NCI-H1417 (cell line): ENCODE measurements at places on chromosomes 1 and 21.

- DNase-seq, result no peak
Measured at GRCh38 chr1:76073481-76073880, 1.1 kb upstream of the ST6GALNAC3 start.

DNA sequence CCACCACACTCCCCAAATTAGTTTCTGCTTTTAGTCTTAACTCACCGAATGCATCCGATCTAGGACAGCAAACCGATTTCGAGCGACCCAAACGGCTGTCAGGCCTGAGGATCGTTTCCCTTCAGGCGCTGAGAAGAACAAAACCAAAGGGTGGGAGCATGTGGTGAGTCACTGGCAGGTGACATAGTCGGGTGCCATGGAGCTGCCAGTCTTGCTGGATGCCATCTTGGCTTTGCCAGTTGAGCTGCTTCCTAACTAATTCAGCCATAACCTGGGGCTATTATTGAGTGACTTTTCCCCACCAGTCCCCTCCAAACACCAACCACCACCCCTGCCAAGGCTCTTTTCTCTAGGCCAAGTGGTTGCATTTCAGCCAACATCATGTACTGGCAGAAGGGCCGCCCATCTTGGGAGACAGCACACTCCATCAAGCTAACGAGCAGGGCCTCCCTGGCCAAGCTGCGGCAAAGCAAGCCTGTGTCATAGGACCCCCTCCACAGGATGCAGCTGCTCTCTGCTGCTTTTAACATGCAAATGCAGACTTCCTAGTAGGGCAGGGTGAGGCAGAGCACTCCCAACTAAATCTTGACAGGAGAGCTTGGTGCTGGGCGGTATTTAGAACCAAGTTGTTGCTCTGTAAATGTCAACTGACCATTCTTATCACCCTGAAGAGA, 22.3 kb upstream of the PEX19 start:
- no peak for DNase-seq

- peak; percentile 72 for DNase-seq
Measured at GRCh38 chr1:3403388-3404231, 50.9 kb upstream of the ARHGEF16 start.

- DNase-seq, result no peak
Measured at GRCh38 chr1:109084563-109085517, 5.7 kb upstream of the TMEM167B start.

DNA sequence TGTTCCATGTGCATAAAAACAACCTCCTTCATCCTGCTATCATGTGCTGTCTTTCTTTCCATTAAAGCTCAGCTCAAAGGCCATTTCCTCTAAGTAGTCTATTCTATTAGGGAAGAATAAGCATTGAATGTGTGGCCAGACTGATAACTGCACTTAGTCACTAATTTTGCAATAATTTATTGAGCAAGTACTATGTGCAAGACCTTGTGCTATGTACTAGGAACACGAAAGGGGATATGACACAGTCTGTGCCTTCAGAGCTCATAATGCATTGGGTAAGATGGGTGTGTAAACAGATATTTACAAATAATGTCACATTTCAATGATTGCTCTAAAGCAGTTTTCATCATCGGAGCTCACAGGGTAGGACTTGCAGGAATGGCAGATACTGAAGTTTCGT, 54.2 kb downstream of the NMNAT2 start:
- no peak for DNase-seq

DNA sequence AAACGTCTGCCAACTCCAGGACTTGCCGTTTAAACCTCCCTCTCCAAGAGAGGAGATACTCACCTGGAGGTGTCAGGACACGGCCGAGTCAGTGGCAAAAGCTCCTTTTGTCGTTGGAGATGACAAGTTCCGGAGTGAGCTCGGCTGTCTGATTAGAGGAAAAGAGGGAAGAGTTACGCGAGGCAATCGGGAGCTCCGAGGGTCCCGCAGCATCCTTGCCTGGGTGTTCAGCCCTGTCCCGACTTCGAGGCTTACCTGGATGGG, 497 bp downstream of the ID3 start:
- no peak for DNase-seq

DNA sequence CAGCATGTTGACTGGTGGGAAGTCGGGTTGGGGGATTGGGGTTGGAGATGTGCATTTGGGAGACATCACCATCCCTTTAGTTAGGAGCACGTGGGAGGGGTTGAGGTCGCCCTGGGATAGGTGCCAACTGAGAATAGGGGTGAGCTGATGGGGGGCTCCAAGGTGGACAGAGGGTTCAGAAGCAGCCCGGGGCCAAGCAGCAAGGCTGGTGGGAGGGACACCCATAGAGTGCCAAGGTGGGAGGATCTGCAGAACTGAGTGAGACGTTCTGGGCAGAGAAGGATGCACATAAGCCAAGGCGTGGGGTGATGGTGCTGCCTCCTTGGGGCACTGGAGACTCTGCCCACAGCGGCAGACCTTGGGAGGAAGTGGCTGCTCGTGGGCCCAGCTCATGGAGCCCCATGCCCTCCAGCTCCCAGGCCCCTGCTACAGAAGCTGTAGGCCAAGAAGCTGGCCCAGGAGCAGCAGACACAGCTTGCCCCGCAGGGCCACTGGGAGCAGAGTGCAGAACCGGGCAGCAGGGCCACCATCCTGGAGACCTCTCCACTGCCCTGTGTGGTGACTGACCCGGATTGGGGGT, 31.4 kb upstream of the PKP1 start:
- no peak for DNase-seq

GRCh38 chr1:225863167-225863566, 19.0 kb downstream of the TMEM63A start:
- DNase-seq, result no peak

DNA sequence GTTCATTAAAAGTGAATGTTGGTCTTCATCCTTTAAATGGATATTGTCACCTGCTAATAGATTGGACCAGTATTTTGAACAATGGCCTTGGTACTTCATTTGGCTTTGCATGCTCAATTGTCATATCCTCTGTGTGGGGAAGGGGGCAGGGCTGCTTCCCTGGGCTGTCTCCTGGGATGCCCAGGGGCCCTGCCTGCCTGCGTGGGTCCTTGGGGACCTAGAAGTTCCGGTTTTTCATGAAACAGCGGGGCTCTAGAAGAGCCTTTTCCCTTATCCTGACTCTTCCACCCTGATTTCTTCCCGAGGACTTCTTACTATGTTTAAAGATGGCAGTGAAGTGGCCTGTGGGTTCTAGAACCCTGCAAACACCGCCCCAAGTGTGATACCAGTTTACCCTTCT, 97.5 kb downstream of the DISC1 start:
- no peak for DNase-seq

DNA sequence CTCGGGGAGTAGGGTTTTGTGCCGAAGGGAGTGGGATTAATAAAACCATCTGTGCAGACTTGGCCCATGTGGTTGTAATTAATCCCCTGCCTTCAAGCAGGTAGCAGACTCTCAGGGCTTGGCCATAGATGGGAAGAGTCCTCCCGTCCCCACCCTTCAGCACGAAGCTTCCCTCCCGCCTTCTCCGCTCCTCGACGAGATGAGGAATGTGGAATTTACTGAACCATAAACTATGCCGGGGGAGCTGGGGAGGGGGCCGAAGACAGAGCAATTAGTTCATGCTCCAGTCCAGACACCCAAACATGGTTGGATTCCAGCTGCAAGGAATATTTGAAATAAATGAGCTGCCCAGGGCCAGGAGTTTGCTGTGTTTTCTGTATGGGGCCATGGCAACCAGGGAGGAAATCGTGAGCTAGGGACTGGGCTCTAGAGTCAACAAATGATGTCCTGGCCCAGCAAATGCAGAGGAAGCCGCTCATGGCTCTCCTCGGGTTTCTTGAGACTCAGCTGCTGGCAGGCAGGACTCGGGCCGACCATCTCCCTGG, 78.8 kb downstream of the SPSB1 start:
- no peak for DNase-seq

GRCh38 chr1:74324684-74325448, 89.7 kb downstream of the TNNI3K start:
- DNase-seq, result no peak

- DNase-seq, result no peak
Measured at GRCh38 chr1:211741788-211742187, 66.4 kb upstream of the NEK2 start.

- no peak for DNase-seq
Measured at GRCh38 chr1:1199961-1200875, 6.2 kb downstream of the TNFRSF18 start.

DNA sequence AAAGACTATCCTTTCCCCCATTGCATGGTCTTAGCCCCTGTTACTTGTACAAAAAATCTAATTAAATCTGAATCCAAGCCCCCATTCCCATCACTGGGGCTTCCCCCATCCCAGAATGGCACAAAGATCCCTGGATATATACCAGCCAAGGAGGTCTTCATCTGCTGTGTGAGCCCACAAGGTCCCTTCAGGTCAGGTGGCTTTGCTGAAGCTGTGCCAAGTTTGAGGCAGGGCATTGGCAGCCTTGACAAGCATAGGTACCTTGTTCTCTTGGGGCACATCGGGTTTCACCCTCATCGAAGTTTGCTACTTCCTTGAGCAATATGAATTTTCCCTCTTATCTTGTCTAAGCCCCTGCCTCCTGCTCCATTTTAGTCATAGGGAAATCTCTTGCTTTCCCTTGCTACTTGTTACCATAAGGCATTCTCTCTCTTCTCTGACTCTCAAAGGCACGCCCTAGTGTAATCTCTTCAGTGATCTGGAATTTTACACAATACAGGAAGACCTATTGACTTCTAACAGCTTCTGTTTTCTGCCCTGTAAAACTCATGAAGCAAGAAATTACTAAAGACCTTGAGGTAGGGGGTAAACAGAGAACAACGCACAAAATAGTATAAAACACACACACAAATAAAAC, 71.4 kb upstream of the COG2 start:
- no peak for DNase-seq

DNA sequence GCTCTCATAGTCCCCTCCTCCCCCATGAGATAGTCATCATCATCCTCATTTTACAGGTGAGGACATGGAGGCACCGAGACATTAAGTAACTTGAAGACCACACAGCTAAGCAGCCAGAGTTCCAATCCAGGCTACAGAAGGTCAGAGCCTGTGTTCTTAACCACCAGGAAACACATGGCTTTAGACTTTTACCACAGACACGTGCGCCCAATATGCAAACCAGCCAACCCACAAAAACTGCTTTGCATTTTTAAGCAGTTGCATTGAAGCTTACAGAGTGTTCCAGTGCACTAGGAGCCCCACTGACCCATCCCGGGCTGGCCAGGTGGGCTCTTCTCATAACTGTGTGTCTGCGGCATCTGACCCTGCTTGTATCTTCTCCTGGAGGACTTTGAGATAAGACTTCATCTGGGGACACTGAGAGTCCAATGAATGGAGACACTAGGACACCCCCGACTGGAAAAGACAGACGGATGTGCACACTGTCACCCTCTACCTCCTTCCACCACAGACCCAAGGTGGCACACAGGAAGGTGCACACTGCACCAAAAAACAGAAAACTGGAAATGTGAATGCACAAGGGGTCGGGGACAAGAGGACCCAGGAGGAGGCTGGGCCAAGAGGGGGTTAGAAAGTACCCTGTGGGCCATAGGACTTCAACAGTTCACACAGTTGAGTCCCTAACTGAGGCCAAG, 56.4 kb downstream of the ETS2 start:
- no peak for DNase-seq

- no peak for DNase-seq
Measured at GRCh38 chr1:38392861-38393260, 346.3 kb upstream of the POU3F1 start.

DNA sequence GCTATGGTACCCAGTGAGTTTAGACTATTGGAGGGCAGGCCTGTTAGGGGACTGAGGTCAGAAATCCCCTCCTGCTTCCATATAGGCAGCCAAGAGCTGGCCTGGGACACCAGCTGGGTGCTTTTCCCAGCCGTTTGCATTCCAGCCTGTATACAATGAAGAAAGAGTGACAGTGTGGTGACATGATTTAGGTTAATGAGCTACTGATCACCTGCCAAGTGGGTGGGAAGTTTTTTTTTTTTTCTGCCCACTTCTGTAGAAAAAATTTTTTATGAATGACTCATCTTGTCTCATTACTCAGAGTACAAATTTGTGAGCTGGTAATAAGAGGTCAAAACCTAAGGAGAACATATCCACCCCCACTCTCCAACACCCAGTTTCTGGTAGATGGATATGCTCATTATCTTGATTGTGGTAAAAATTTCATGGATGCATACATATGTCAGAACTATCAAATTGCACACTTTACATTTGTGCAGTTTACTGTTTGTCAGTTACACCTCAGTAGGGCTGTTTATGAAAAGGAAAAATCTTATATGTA, 16.4 kb upstream of the CGN start:
- DNase-seq, result no peak

GRCh38 chr1:160466961-160467360, 56.1 kb downstream of the SLAMF6 start:
- DNase-seq, result no peak

- no peak for DNase-seq
Measured at GRCh38 chr1:52747450-52747849, 21.2 kb downstream of the ZYG11B start.

DNA sequence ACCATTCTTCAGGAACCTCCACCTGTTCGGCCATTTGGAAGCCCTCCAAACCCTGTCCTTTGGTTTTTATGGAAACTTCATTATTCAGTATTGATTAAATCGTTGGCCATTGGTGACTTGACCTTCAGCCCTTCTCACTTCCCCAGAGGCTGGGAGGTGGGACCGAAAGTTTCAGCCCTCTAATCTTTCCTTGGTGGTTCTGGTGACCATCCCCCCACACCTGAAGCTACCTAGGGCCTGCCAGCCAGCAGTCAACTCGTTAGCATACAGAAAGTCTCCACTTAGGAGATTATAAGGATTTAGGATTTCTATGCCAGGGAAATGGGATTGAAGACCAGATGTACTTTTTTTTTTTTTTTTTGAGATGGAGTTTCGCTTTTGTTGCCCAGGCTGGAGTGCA, 6.7 kb downstream of the DHX9 start:
- no peak for DNase-seq

DNA sequence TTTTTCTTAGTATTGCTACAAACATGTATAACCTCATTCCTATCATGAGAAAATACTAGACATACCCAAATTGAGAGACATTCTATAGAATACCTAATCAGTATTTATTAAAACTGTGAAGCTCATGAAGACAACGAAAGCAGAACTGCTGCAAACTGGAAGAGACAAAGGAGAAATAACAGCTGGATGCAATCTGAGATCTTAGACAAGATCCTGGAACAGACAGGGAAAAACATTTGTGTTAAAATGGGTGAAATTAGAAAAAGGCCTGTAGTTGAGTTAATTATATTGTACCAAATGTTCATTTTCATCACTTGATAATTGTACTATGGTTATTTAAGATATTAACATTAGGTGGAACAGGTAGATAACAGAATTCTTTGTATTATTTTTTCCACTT, 392.0 kb downstream of the PLPP3 start:
- no peak for DNase-seq

DNA sequence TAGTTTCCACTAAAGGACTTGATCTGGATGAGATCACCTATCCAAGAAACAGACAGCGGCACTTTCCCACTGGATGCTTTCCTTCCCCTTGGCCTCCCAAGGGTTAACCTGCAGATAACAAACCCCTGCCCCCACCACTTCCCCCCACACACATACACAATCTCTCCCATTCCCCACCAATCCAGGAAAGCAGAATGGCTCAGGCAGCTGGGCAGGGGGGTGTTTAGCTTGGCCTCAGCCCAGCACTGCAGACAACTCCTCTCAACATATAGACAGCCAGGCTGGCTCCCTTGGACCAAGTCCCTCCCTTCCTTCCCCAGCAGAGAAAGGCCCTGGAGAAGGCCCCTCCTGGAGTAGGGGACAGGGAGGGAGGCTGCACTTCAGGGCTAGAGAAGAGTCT, 24.6 kb downstream of the PLEKHA6 start:
- DNase-seq, result no peak
